ENCODE measurements at places on chromosomes 16 and 17.

- peak; percentile 67 for DNase-seq
These were observed 8.8 kb upstream of the SUMO2 start for GRCh38 chr17:75191584-75191983.

GRCh38 chr17:40452216-40452787 is 9.1 kb downstream of the IGFBP4 start:
- peak; percentile 93 for DNase-seq

GRCh38 chr17:73369111-73369521 is 57.3 kb upstream of the CDC42EP4 start:
- peak; percentile 47 for DNase-seq

DNA sequence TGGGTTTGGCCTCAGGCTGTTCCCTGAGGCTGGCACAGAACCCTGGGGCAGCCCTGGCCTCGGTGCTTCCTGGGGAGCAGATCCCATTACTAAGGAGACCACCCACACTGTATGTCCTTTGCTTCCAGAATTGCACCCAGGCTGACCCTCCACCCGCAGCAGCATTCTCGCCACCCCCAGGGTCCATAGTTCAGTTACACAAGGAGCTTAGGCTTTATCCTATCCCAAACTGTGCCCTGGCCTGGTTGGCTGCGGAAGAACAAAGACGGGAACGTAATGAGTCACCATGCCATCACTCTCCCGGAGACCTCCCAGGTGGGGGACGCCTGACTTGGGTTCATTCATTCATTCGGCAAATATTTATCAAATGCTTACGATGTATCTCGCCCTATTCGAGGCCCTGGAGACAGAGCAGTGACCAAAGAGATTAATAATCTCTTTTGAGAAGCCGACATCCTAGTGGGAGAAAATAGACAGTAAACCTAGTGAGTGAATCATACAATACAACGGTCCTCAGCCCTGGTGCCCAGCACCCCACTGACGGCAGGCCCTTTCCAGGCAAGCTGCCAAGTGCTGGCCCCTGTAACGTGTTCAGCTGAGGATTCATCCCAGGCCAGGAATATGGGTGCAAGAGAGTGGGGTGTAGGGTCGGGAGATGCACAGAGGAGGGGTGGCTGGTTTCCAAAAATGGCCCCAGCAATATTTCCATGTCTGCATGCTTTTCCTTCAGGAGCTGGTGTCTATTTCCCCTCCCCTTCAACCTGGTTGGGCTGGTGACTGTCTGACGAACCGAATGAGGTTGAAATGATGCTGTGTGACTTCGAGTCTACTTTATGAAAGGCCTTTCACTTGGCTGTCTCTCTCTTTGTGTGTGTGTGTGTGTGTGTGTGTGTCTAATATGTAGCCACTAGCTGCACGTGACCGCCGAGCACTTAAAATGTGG is 134.2 kb downstream of the MGAT5B start:
- DNase-seq, result peak; percentile 70

DNA sequence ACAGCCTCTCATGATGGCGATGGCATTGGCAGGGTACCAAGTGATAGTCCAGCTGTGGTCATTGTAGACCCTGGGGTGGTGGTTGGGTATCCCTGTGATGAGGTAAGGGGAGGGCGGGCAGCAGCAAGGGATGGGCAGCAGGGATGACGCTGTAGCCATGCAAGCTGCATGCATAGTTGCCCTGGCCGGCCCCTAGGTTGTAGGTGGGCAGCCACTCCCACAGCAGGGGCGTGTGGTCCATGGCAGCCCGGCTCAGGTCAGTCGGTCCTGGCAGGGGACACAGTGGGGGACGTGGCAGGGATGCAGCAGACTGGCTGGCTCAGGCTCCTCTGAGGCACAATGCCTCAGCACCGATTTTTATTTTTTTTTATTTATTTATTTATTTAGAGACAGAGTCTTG is 8.7 kb downstream of the DRC3 start:
- DNase-seq, result no peak

DNA sequence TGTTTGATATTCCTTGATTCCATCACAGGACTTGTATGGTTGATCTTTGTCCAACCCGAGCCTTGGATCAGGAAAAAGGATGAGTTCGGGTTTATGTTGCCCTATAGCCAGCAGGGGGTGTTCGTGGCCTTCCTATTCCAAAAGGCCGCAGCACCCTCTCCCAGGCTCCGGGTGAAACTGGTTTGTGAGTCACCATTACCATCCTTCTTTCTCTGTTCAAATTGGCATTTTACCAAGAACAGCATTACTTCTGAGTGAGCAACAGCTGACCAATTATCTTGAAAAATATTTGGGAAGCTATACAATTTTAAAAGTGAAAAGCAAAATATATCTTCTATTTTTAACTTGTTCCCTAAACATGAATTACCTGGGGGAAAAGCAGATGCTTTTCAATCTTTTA is 24.3 kb upstream of the KRT20 start:
- peak; percentile 95 for DNase-seq

- DNase-seq, result peak; percentile 12
These were observed at the start of gene RAC3 for GRCh38 chr17:82031303-82031884. TSS of gene RAC3 (plus strand) at chr17:82031678. CDS start at chr17:82031762, 84 bp downstream.

DNA sequence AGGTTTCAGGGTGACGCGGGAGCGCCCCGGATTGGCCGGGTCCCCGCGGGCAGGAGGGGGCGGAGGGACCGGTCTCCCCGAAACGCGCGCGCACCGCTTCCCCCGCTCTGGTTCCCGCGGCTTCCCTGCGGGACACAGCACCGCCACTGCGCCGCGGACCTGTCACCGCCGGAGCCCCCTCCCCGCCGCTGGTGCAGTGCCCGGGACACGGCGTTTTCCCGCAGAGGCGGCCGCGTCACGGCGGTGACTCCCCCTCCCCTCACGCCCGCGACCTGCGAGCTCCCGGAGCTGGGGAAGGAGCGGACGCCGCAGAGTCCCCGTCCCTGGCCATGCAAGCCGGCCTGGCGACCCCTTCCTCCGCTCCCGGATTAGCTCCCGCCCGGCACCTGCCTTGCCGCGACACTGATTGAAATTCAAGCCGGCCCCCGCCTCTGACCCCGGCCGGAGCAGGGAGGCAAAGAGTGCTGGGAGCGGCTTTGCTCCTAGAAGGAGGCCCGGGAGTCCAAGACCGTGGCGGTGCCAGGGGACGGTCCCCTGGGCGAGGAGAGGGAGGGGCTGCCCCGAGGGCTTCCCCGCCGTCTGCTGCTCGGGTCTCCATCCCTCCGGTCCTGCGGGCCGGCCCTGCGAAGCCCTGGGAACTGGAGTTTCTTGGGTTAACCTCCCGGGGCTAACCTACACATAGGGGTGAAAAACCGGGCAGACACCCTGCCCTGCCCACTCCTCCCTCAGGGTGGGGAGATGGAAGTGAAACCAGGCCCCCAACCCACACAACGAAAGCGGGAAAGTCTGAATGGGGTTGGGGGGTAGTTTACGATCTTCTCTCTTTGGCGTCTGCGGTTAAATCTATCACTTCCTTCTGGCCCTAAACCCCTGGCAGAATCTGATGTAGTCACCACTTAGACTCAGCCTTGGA is 1.0 kb downstream of the RHBDL3 start:
- DNase-seq, result no peak

DNA sequence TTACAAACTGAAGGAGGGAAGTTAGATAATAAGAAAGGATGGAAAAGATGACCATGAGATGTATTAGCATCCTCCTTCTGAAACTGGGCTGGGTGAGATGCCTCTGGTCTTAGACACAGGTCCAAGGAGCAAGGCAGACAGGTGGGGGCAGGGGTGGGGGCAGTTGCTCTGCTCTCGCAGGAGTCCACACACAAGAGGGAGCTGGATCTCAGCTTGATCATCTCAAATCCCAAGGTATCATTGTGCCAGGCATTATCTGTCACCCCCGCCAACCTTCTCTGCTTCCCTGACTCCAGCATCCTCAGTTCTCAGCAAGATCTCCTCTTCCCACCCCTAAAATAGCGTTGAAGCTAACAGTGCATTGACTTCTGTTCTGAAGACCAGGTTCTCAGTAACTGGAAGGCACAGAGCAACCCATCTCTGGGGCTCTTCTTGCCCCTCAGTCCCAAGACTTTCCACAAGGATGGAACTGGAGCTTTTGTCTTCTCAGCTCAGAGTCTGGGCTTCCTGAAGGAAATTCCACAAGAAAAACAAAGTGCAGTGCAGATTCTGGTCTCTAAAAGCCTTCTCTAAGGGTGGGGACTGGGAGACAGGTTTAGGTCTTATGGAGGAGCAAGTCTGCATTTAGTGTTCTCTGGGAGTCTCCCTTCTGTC is 1.6 kb downstream of the FLOT2 start:
- DNase-seq, result no peak
